Fibroblast of skin of right quadriceps (primary cell): ENCODE measurements at places on chromosomes 2 and 18.

DNA sequence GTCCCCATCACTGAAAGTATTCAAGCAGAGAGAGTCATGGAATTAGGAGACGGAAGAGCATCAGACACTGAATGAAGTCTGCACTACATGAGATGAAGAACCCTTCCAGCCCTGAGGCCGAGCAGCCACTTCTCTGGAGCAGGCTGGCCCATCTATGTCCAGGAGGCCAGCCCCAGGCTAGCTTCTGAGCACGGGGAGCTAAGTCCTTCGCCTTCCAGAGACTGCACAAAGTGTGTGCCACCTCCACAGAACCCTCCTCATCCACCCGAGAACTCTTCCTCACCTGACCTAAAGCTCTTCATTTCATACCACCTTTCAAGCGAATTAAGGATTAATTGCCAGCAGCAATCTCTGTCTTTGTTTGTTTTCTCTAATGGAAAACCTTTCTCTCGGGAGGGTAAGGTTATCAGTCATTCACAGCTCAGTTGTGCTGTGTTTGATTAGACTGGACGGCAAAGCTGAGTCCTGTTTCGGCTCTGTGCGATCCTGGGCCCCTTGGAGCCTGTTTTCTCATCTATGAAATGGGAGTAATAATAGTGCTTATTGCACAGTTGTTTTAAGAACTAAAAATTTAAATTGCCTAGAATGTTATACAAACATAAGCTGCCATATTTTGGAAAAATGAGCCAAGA is 38.0 kb downstream of the SCTR start:
- no peak for DNase-seq

DNA sequence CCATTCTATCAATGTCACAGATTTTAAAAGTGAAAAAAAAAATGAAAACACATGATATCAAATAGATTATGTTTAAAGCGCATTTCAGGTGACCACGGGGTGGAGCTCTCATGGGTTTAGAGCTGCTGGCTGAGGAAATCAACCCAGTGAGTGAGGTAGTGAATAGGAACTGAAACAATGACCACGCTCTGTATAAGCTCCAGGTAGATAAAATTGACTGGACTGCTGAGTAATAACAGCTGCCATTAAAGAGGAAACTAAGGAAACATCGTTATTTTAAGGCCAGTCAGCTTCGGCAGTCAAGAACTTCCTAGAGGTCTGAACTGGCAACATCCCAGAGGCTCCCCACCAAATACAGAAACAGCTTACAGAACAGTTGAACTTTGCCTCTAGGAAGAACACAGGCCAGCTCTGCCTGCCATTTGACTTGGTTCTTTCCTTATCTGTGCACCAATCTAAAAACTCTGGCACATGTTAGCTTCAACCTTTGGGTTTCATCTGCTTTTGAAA is 185.9 kb downstream of the PDE1A start:
- DNase-seq: peak; percentile 14

DNA sequence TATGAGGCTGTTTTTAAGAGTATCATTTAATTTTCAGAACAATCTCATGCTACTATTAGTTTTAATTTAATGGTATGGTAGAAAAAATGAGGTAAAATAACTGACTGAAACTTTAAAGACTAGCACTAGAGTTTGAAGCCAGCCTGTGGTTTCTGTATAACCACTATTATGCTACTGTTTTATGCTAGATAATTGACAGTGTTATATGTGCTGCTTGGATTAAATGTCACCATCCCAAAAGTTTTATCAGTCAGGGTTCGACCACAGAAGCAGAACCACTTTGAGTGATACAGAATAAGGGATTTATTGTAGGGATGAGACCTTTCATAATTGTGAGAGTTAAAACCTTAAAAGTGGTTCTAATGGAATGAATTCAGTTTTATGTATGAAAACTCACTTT is 271.6 kb downstream of the PTGR3 start:
- DNase-seq: no peak

- DNase-seq: no peak
These were observed 83.8 kb downstream of the XRCC5 start for GRCh38 chr2:216192931-216193330.
